ENCODE measurements at places on chromosomes 6 and 20. TPM values are rescaled to one million over a fixed set of nuclear protein-coding genes. Genes with fewer than 3 reads are reported as not detected.
A peak's percentile ranks its signal among the peaks of the same experiment; 100 is the strongest.

Gene HTR1E
- polyA plus RNA-seq, result not detected

- DNase-seq, result no peak
Observed at GRCh38 chr20:7090811-7091210, 323.3 kb downstream of the BMP2 start.

- DNase-seq, result no peak
Observed at GRCh38 chr20:44159711-44160110, 27.3 kb downstream of the JPH2 start.

Gene USP49
- 1.5 TPM for polyA plus RNA-seq

GRCh38 chr20:19382386-19383340, 170.2 kb downstream of the SLC24A3 start:
- no peak for DNase-seq

Gene CABLES2
- 2.9 TPM for polyA plus RNA-seq

Gene IPCEF1
- 0.53 TPM for polyA plus RNA-seq

Gene PTCHD4
- 0.16 TPM for polyA plus RNA-seq

DNA sequence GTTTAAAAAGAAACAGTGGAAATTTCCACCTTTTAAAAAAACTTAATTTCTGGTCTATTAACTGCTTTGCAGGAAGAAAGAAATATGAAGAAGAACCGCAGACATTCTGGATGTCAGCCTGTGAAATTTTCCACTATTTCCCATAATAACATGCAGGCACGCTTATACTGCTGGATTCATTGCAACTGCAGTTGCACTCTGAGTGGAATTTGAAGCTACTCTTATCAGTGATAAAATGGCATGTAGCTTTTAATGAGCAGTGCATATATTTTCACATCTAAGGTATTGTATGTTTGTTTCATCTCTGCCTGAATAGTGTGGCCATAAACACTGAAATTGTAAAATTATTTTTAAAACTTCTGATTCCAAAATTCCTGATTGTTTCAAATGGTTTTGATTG, 28.2 kb downstream of the NCOA3 start:
- DNase-seq, result no peak

- no peak for DNase-seq
Observed at GRCh38 chr6:44104481-44105021, 22.7 kb downstream of the MRPL14 start.

DNA sequence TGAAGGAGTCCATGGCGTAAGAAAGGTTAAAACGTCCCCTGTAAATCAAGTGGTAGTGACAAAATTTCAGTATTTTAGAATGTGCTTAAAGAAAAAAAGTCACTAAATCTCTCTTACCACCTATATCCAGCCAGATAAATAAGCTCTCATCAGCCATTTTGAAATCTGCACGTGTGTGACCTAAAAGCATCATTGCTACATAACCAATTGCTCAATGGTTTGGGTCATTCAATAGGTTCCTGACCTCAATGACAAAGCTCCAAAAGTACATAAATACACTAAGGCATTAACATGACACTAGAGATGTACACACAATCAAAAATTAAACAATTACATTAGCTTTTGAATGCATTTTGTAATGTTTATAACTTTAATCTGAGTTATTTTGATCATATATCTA, 272.4 kb downstream of the GMDS start:
- no peak for DNase-seq

GRCh38 chr6:43970913-43971775, 156.1 kb downstream of the MRPL14 start:
- peak; percentile 91 for DNase-seq

Gene DAAM2
- 4.6 TPM for polyA plus RNA-seq

DNA sequence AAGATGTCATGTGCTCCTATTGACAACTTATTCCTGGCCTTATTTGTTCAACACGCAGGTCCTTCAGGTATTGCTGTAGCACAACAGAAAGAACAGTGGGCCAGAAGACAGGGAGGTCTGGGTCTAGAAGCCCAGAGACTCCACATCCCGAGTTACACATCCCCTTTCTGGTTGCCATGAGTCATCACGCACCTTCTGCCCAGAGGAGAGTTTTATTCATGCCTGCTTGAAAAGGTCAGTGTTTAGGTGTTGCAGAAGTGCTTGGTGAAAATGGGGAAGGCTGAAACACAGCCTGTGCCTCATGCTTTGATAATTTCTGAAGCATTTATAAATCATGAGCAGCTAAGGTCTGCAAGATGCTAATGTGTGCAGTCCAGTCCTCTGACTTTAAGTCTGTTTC, 256.4 kb downstream of the GMPR start:
- DNase-seq, result no peak

DNA sequence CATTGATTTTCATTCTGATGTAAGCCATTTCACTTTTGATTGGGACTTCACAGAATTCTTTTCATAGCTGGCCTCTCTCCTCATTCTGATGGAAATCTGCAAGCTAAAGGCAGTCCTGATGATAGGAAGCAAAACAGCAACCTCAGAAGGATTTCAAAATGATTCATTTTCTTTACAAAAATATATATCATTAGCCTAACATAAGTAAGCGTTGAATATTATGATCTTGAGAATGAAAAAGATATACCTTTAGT, 143.1 kb upstream of the GJE1 start:
- no peak for DNase-seq

Gene MUC21
- polyA plus RNA-seq, result 0.07 TPM

GRCh38 chr6:33834401-33835392, 30.9 kb upstream of the MLN start:
- DNase-seq, result no peak

Gene PDYN
- polyA plus RNA-seq, result not detected
